Melanocyte of skin (primary cell): ENCODE measurements at places on chromosomes 16 and 17. TPM values are rescaled to one million over a fixed set of nuclear protein-coding genes. Genes with fewer than 3 reads are reported as not detected.

SLC6A2 gene
- not detected in 2 replicates for total RNA-seq

CD300A gene
- total RNA-seq = not detected in 2 replicates

EFNB3 gene
- 1.0 and 4.4 TPM in 2 replicates for total RNA-seq

KRTAP4-9 gene
- total RNA-seq = not detected in 2 replicates

DOC2B gene
- total RNA-seq = not detected in 2 replicates

GNPTG gene
- total RNA-seq = 47.5 and 66.5 TPM in 2 replicates

PPP1R27 gene
- total RNA-seq = not detected in 2 replicates

CDRT4 gene
- total RNA-seq = 1.8 TPM in 1 of 2 replicates, not detected in the other

EPX gene
- not detected in 2 replicates for total RNA-seq

CES5A gene
- total RNA-seq = under 0.01 TPM in 1 of 2 replicates, not detected in the other

TAC4 gene
- not detected in 2 replicates for total RNA-seq

HID1 gene
- 0.62 TPM in 1 of 2 replicates, not detected in the other for total RNA-seq

CHD9 gene
- total RNA-seq = 64.4 and 84.7 TPM in 2 replicates

SECTM1 gene
- 22.8 and 70.6 TPM in 2 replicates for total RNA-seq

THUMPD1 gene
- total RNA-seq = 52.0 and 78.9 TPM in 2 replicates

ACSM2A gene
- total RNA-seq = not detected in 2 replicates

CCL22 gene
- total RNA-seq = not detected in 2 replicates

B4GALNT2 gene
- total RNA-seq = not detected in 2 replicates

PNPO gene
- total RNA-seq = 39.3 and 59.1 TPM in 2 replicates

TNRC6C gene
- total RNA-seq = 4.1 and 8.7 TPM in 2 replicates

NOG gene
- total RNA-seq = not detected in 2 replicates

CACNG5 gene
- not detected in 2 replicates for total RNA-seq

MIEN1 gene
- total RNA-seq = 19.6 and 27.5 TPM in 2 replicates

ETV4 gene
- total RNA-seq = 4.1 and 13.4 TPM in 2 replicates

CRISPLD2 gene
- total RNA-seq = 2.0 and 2.7 TPM in 2 replicates

SPATA32 gene
- total RNA-seq = not detected in 2 replicates

PPY gene
- total RNA-seq = not detected in 2 replicates

OSBPL7 gene
- 8.7 and 8.9 TPM in 2 replicates for total RNA-seq

SSTR5 gene
- total RNA-seq = not detected in 2 replicates

NEUROD2 gene
- total RNA-seq = not detected in 2 replicates

ZNF319 gene
- 4.4 and 6.9 TPM in 2 replicates for total RNA-seq

TP53TG3B gene
- total RNA-seq = not detected in 2 replicates

TBC1D3L gene
- total RNA-seq = 0.67 and 3.9 TPM in 2 replicates

C16orf96 gene
- total RNA-seq = under 0.01 TPM in 1 of 2 replicates, not detected in the other

LAT gene
- total RNA-seq = 1.0 and 1.5 TPM in 2 replicates
